ENCODE measurements at places on chromosomes 2 and 18. TPM values are rescaled to one million over a fixed set of nuclear protein-coding genes. Genes with fewer than 3 reads are reported as not detected.

CENPA gene
- total RNA-seq, result 2.8 TPM

ZSCAN30 gene
- 24.5 TPM for total RNA-seq

OSBPL6 gene
- 3.8 TPM for total RNA-seq

CRYGD gene
- not detected for total RNA-seq

DLX1 gene
- total RNA-seq, result not detected

TFCP2L1 gene
- 3.1 TPM for total RNA-seq

CDH7 gene
- 1.2 TPM for total RNA-seq

SERPINB12 gene
- 0.56 TPM for total RNA-seq

IL1R1 gene
- total RNA-seq, result 35.4 TPM

ANKRD30B gene
- total RNA-seq, result 42.0 TPM

SPAST gene
- total RNA-seq, result 34.2 TPM

APCDD1 gene
- total RNA-seq, result 10.8 TPM

FAM237A gene
- total RNA-seq, result not detected

RAB27B gene
- total RNA-seq, result 1.7 TPM

RTKN gene
- total RNA-seq, result 12.8 TPM

IL37 gene
- total RNA-seq, result 1.3 TPM

XIRP2 gene
- total RNA-seq, result 3.9 TPM

EMX1 gene
- 11.3 TPM for total RNA-seq

KIF1A gene
- 42.1 TPM for total RNA-seq

SLC14A1 gene
- 0.50 TPM for total RNA-seq

Data from testis (tissue), 5 donors.